Esophagus mucosa (tissue), 1 donor: ENCODE measurements at places on chromosomes 13 and 19. TPM values are rescaled to one million over a fixed set of nuclear protein-coding genes. Genes with fewer than 3 reads are reported as not detected.

PLPP2 gene
- 12.3 TPM for total RNA-seq

FDX2 gene
- 11.3 TPM for total RNA-seq

DAND5 gene
- not detected for total RNA-seq

OVOL3 gene
- not detected for total RNA-seq

ARHGEF1 gene
- total RNA-seq = 53.9 TPM

ONECUT3 gene
- total RNA-seq = not detected

CYP4F2 gene
- total RNA-seq = not detected

AMER2 gene
- total RNA-seq = not detected

C19orf67 gene
- 0.12 TPM for total RNA-seq

GAPDHS gene
- total RNA-seq = not detected

IGFL3 gene
- total RNA-seq = not detected

ZNF497 gene
- total RNA-seq = 1.1 TPM

PRODH2 gene
- total RNA-seq = not detected

HAUS5 gene
- total RNA-seq = 15.4 TPM

ACP7 gene
- 0.32 TPM for total RNA-seq

SETDB2 gene
- 5.1 TPM for total RNA-seq

KLF5 gene
- 302 TPM for total RNA-seq

REXO1 gene
- 16.9 TPM for total RNA-seq

ZNF91 gene
- total RNA-seq = 19.1 TPM

RLN3 gene
- total RNA-seq = not detected

SERP2 gene
- total RNA-seq = 1.2 TPM

FXYD3 gene
- total RNA-seq = 736 TPM
